ENCODE measurements at places on chromosomes 7 and 10.

- no peak for ATAC-seq
- no peaks in the 10 kb centered on the region for H3K27me3 ChIP-seq
- H3K27ac ChIP-seq = no peak overlapping the region
Measured at GRCh38 chr7:72493850-72494661, 81.9 kb upstream of the CALN1 start.

DNA sequence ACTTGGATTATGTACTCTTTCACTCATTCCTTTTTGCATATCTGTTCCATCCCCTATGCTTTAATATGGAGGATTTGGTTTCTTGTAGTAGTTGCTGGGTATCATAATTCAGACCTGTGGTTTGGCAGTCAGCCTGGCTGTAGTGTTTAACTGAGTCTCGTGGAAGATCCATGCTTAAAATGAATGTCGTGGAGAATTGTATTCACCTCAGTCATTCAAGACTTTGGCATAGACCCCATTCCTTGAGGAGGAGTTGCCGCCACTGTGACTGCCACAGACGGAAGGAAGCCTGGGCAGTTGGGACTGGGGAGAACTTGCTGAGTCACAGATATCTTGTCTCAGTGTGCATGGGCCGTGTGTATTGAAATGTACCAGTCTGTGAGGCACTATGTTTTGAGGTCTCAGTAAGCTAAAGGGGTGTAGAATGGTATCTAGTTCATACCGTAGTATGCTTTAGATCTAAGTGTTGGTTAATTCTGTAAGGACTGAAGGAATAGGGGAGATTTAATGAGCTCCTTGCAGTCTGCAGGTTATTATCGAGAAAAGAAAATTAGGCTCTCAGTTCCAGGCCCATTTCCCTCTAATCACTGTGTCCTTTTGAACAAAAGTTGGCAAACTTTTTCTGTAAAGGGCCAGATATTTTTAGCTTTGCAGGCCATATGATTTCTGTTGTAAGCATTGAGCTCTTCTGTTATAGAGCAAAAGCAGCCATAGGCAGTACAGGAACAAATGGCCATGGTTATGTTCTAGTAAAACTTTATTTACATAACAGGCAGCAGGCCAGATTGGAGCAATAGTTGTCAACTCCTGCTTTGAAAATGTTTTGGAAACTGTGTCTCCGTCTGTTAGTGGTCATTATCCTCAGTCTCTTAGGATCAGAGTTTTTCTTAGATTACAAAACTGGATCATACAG, 76.8 kb downstream of the TPST1 start:
- peaks cover 5% of the 10 kb centered on the region for H3K36me3 ChIP-seq
- no peak overlapping the region for H3K4me3 ChIP-seq

DNA sequence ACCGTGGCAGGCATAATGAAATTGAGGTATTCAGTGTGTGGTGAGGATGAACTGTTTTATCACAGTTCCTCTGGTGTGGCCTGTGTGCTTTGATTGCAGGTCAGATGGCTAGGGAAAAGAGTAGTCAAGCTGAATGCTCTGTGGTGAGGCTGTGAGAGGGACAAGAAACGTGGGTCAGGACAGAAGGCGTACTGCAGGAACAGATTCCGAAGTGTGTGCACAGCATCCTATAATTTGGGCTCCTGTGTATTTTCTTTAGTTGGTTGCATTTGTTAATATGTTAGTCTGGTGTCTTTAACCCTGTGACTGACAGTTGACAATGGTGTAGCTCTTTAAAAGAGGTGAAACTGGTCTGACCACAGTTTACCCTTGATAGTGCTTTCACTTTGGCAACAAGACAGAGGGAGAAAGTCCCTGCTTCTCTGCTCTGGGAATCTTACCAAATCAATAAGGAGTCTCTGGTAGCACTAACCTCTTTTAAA, 76.5 kb downstream of the AUTS2 start:
- peaks cover 19% of the 10 kb centered on the region for H3K4me1 ChIP-seq
- H3K27me3 ChIP-seq = no peaks in the 10 kb centered on the region
- peak; percentile 48 for ATAC-seq

DNA sequence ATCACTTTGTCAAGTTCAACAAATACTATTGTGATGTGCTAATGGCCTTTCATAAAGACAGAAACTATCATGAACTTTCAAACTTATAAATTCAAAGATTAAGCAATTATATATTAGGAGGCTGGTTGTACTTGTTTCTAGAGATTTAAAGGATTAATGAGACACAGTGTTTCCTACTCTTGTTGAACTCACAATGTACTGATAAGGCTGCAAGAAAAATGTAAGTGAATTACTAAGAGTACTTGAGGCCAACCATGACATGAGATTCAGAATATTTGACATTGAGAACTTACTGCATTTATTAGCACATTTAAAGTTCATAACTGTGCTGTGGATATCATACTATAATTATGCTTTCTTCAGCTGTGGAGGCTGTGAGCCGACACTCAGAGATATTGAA, 1210.5 kb upstream of the SORCS1 start:
- no peaks in the 10 kb centered on the region for H3K27me3 ChIP-seq
- H3K36me3 ChIP-seq = no peaks in the 10 kb centered on the region
- no peak overlapping the region for H3K27ac ChIP-seq
- no peaks in the 10 kb centered on the region for H3K4me1 ChIP-seq
- H3K4me3 ChIP-seq = no peak overlapping the region

- no peaks in the 10 kb centered on the region for H3K36me3 ChIP-seq
- no peak for ATAC-seq
- no peaks in the 10 kb centered on the region for H3K4me1 ChIP-seq
Measured at GRCh38 chr10:117616179-117616578, 73.6 kb downstream of the EMX2 start.

GRCh38 chr10:50582046-50582445, 41.7 kb downstream of the SGMS1 start:
- H3K4me1 ChIP-seq = peaks cover 52% of the 10 kb centered on the region
- no peak overlapping the region for H3K27ac ChIP-seq
- ATAC-seq = no peak
- peaks cover 29% of the 10 kb centered on the region for H3K36me3 ChIP-seq

Measured in stimulated activated memory B cell treated with anti-CD40 and anti-IgM and Interleukin-4, amounts not matched to agents 10 μg/mL and 1 μg/mL and 100 μg/mL, for 72 hours (primary cell).